Fibroblast of lung (primary cell): ENCODE measurements at places on chromosomes 12 and 14.

- no peak for DNase-seq
Observed at GRCh38 chr12:2637371-2637770, 157.4 kb upstream of the FKBP4 start.

DNA sequence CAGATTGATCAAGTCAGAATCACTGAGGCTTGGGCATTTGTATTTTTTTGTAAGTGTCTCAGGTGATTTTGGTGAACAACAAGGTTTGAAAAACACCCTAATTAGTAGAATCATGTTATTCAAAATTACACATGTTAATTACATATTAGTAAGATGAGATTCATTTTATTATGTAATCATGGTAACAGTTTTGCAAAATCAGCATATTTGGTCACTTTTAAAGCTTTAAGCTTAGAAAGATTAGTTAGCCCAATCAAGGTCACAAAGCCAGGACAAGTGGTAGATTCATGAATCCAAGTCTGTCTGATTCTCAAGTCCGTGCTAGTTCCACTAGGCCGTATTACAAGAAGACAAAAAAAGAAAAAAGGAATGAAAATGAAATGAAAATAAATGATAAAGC, 218.4 kb upstream of the FAR2 start:
- DNase-seq: no peak

DNA sequence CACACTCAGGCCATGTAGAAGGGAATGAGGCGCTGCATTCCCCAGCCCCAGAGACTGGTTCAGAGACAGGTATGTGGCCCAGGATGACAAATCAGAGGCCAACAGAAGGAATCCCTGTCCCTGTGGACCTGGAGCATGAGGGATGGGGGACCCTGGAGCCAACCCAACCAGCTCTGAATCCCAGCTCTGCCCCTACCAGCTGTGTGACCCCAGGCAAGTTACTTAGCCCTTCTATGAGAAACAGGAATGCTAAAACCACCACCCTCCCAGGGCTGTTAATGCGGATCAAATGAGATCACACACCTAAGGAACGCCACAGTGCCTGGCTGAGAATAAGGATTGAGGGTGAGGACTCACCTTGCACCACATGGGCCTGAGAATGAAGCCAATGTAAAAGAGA, 15.6 kb downstream of the ITPK1 start:
- no peak for DNase-seq

- no peak for DNase-seq
Observed at GRCh38 chr12:49228653-49229052, 36.2 kb upstream of the TUBA1C start.

DNA sequence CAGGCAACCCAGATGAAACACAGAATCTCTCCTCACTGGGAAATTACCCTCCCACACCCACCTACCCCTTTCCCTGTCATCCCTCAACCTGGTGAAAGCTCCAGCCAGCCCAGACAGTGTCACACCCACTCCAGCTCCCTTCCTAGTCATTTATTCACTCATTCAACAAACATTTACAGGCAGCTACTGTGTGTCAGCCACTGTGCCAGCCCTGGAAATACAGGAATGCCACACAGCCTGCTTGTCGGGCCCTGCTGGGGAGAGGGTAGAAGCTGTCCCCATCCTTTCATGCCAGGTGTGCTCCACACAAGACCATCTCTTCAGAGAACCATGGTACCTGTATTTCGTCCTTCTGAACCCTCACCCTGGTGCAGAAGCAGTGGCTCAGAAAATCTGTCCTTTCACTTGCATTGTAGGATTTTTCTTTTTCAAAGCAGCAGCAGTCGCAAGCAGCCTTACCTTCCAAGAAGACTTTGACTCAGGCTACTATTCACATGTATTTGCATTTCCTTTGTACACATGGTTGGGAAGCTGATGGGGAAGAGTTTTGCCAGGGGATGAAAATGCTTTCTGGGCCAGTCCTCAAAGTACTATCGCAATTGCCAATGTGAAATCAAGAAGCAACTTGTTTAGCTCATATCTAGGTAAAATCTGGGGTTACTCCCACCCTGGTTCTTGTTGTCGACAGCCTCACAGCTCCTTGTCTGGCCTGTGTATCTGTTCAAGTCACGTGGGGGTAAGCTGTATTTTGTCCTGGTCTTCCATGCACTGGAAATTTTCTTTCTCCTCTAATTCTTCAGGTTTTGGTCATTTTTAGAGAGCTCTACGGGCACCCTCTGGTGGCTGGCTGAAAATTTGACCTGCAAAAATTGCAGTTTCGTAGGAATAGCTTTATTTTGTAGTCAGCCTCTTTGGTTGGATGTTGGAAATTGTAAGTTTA, 147.4 kb upstream of the EGLN3 start:
- DNase-seq: peak; percentile 65

DNA sequence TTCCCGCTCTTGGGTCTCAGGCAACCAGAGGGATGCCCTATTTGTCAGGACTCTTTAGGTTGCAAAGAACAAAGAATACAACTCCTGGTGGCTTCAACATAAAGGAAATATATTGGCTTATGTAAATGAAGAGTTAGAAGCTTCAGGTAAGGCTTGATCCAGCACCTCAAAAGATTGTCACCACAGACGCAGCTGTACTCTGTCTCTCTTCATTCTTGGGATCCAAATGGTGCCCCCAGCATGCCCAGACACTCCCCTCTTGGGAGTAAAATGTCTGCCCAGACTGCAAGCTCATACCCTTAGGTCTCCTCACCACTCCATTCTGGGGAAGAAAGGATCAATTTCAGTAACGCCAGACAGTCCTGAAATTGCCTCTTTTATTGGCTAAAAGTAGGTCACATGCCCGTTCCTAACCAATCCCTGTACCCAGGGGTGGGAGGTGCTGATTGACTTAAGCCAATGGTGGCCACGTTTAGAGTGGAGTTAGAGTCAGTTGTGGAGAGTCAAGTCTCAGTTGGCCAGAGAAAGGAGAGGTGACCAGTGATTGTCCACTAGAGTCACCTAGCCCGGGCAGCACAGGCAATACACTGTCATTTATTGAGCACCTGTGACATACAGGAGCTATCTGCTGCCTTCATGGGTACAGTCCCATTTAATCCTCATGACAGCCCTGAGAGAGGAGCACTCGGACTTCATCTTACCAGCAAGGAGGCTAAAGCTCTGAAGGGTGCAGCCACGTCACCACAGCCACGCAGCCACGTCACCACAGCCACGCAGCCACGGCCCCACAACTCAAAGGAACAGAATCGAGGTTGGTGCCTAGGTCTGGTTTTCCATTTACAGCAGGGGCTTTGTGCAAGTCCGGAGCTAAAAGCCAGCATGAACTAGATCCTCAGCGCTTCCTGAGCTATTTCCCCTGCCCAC, 19.7 kb upstream of the BEGAIN start:
- no peak for DNase-seq

DNA sequence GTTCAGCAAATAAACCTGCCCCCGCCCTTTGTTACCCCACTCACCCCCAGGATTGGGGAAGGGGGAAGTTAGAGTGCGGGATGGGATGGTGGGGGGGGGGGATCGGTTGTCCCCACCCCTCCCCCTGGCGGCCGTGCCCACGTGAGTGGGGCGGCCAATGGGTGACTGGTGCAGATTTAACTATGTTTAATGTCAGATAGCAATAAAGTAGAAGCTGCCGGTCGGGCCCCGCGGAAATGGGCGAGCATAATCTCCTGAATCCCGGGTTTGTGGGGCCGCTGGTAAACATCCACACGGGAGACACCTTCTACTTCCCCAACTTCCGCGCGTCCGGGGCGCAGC, at the start of gene HOXC12:
Gene HOXC12 (plus strand): TSS at position 210 of the 342 bp plus-strand sequence. CDS start 27 bp downstream, at position 237.
- DNase-seq: no peak

GRCh38 chr14:83184531-83184930, 1650.9 kb upstream of the SEL1L start:
- no peak for DNase-seq

- no peak for DNase-seq
Observed at GRCh38 chr14:71318097-71318459, 410.8 kb downstream of the PCNX1 start.

- peak; percentile 3 for DNase-seq
Observed at GRCh38 chr14:59920378-59920683, 387 bp downstream of the LRRC9 start.

GRCh38 chr12:27769142-27769673, 10.8 kb upstream of the KLHL42 start:
- DNase-seq: no peak

GRCh38 chr12:57096748-57097553, 8.0 kb downstream of the NAB2 start:
- no peak for DNase-seq

DNA sequence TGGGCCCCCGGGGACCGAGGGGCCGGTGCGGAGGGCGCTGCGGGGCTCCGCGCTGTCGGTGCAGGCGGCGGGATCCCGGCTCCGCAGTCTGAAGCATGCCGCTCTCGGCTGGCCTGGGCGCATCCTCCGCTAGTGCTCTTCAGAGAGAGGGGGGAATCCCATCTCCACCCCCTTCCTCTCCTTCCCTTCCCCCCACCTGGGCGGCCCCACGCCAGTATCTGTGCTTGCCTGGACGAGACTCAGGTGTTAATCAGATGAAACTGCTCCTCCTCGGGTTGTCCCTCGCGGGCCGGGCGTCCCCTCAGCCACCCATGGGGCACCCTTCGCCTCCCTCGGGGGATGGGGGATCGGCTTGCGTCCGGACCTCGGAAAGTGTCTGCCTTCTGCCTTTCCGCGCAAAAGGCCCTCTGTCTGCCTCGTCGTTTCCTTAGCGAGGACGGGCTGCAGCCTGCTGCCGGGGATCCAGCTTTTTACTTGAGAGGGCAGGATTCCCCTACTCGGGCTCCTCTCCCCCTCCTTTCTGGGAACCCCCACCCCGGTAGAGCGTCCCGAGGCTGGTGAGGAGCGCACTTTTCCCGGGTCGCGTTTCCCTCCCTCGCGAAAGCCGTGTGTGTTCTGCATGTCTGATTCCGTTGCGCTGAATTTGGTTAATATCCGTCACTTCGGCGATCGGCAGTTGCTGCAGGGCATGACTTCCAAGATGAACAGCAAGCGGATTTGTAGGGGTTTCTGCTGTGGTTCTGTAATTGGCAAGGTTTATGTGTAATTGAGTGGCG, 1.1 kb downstream of the GPHN start:
- DNase-seq: peak; percentile 29

- DNase-seq: no peak
Observed at GRCh38 chr12:113248842-113249435, 27.7 kb downstream of the TPCN1 start.

DNA sequence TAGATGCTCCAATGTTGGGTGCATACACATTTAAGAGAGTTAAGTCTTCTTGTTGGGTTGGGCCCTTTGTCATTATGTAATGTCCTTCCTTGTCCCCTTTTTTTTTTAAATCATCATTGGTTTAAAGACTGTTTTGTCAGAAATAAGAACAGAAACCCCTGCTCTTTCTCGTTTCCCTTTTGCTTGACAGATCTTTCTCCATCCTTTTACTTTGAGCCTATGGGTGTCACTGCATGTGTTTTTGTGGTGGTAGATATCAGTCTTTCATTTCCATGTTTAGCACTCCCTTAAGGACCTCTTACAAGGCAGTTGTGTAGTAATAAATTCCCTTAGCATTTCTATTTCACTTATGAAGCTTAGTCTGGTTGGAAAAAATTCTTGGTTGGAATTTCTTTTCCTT, 47.4 kb downstream of the RTN1 start:
- DNase-seq: no peak

- no peak for DNase-seq
Observed at GRCh38 chr14:72070458-72070857, 138.2 kb downstream of the RGS6 start.

DNA sequence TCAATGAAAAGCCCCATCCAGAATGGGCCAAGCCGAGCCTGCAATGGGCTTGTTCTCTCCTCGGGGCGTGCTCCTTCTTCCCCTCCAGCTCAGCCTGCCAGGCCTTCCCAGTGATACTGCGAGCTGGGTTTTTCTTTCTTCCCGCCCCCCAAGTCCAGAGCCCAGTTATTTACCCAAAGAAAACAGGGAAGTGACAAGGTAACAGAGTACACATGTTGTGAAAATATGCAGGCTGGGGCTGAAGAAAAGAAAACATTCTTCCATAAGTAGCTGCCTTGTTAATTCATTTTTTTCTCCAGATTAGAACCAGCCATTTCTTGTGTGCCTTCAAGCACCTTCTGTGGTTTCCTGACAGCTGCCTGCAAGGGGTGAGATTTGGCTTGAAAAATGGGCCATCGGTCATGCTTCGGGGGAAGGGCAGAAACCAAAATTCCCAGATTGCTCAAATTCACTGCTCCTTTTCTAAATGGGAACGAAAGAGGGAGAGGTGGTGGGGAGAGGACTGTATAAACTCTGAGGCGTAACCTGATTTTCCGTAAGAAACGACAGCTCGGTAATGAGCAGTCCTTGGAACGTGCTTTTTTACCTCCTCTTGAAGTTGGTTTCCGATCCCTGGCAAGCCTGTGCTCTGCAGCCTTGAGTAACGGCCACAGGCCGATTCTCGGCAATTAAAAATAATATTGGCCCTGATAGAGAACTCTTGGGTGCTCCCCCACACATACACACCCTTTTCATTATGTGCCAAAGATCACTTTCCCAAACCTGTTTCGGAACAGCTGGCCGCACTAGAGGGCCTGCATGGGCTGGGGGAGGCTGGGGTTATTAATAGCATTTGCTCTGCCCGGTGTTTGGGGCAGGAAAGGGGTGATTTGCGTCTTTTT, 229.4 kb downstream of the ZFP36L1 start:
- DNase-seq: peak; percentile 82

GRCh38 chr12:61574339-61574738, 685.9 kb upstream of the USP15 start:
- DNase-seq: no peak

DNA sequence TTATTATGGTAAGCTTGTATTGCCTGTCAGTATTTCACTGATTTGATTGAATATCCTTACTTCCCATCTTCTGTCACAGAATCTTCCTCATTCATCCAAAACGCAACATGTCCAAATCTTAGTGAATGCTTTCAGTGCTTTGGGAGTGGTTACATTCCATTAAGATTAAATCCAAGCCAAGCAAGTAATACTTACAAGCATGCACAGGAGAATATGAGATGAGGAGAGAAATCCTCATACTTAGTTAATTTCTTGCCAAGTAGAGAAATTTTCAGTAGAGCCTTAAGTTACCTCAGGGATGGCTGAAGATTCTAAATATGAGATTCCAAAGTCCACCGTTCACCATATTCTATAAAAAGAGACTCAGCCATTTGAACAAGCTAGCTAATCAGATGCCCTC, 316.0 kb downstream of the RAD51B start:
- DNase-seq: peak; percentile 86

- DNase-seq: no peak
Observed at GRCh38 chr14:85822236-85822635, 292.3 kb downstream of the FLRT2 start.

GRCh38 chr12:118164798-118165486, 29.0 kb downstream of the PEBP1 start:
- peak; percentile 51 for DNase-seq

DNA sequence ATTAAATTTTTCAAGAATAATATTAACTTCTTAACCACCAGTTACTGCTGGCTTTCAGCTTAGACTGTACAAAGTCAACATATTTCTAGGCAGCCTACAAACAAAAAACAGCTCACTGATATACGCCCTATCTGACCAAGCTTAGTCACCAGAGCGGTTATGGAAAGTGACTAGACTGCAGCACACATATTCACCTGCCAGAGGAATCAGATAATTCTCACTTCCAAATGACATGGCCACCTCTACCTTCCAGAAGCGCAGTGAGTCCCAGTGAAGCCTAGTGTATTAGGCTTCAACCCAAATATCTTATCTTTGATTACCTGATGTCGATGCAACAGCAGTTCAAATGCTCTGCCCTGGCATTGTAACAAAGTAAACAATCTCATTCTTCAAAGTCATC, 8.5 kb downstream of the STXBP6 start:
- DNase-seq: peak; percentile 18
